ENCODE measurements at places on chromosomes 3 and 15.
A peak's percentile ranks its signal among the peaks of the same experiment; 100 is the strongest.

GRCh38 chr15:29133791-29134190, 135.8 kb downstream of the NSMCE3 start:
- peak; percentile 28 for DNase-seq

GRCh38 chr3:117398141-117398899, 688.7 kb downstream of the TUSC7 start:
- no peak for DNase-seq

DNA sequence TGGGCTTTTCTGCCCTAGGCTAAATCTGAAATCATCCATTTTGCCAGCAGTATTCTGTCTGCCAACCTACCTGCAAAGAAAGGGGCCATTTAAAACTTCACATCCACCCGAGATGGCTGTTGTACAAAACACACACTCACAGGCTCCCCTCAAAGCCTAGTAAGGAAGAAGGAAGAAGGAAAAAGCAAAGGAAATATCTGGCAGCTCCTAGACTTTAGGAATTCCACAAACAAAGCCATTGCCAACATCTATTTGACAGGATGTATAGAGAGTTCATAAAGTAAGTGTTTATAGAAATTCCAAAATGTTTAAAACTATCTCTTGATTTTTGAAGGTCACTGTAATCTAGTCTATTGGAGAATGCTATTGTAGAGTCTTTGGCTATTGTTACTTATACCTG, 91.9 kb upstream of the THBS1 start:
- no peak for DNase-seq

GRCh38 chr15:98804057-98804380, 155.7 kb downstream of the IGF1R start:
- DNase-seq: no peak

DNA sequence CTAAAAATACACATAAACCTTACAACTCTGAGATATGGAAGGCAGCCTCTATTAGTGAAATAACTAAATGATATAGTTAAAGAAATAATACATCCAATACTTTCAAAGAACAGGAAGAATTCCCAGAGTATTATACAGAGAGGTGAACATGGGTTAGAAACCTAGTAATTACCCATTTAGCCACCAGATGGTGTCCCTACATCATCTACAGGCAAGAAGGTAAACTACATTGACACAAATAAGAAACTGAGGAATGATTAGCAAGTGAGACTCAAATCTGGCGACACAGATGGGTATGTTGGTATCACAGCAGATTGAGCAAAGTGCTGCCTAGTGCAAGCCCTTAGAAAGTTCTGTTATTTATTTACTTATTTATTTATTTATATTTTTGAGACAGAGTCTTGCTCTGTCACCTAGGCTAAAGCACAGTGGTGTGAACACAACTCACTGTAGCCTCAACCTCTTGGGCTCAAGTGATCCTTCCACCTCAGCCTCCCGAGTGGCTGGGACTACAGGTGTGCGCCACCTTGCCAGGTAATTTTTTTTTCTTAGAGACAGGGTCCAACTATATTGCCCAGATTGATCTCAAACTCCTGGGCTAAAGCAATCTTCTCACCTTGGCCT, 28.2 kb downstream of the NEK4 start:
- no peak for DNase-seq

DNA sequence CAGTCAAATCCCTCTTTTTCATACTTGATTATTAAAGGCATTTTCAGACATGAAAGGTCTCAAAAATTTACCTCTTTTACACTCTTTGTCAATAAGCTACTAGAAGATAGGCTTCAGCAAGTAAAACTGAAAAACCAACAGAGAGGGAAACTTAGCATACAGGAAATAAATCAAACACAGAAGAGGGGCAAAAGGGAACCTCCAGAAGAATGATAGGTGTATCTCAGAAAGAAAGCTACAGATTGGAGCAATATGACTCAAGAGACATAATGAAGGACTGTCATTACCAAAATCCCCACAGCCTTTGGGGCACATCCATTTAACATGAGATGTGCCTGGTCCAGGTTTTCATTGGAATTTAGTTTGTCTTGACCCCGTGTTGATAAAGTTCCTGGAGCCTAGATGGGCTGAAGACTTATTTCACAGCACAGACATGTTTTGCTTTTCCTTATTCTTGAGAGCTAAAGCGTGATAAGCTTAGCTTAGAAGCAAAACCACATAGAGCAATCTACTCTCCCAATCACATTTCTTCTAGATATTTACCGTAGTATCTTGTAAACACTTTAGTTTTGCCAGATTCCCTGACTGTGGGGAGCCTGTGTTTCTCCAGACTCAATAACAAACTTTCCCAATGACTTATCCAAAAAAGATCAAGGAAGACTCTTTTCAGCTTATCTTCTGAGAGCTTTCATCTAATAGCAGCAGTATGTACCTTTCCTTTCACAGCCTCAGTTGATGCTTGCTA, 11.7 kb downstream of the LRRFIP2 start:
- no peak for DNase-seq

- DNase-seq: no peak
Observed at GRCh38 chr15:29747837-29748417, 74.3 kb downstream of the TJP1 start.

- no peak for DNase-seq
Observed at GRCh38 chr3:129020691-129021090, 19.6 kb downstream of the EFCC1 start.

DNA sequence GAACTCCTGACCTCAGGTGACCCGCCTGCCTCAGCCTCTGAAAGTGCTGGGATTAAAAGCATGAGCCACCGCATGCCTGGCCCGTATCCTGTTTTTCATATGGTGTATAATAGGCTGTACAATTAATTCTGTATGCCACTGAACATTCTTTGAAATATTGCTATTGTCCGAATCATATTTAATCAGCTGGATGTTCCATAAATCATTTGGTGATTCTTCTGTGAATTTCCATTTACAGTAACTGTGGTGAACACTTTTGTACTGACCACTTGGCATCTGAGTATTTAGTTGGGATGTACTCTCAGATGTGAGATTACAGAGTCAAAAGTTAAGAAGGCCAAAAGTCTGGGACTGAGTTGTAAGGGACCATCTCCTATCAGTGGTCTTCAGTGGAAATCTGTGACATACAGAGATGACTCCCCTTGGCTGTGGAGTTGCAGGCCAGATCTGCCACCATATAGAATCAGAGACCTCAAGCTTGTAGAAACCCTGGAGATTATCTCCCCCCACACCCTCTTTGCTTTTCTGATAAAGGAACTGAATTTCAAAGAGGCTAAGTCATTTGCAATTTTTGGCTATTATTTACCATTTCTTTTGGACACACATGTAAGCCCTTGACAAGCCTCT, 25.7 kb upstream of the DYNC1LI1 start:
- DNase-seq: no peak

- DNase-seq: no peak
Observed at GRCh38 chr15:31483986-31484951, 157.6 kb downstream of the KLF13 start.

GRCh38 chr3:72655131-72655551, 193.1 kb downstream of the SHQ1 start:
- DNase-seq: no peak

DNA sequence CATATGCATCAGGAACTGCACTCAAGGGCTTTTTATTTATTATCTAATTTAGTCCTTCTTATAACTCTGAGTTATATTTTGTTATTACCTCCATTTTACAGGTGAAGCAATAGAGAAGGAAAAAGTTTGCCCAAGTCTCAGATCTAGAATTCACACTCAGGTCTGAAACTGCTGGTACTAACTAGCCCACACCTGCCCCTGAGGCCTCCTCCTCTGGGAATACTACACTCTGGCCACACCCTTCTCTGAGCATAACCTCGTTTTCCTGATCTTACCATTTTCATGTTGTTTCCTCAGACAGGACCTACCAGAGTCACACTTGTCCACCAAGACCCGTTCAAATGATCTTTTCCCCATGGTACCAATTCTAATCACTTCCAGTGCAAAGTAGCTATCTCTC, 94.1 kb upstream of the CHRM5 start:
- DNase-seq: no peak

DNA sequence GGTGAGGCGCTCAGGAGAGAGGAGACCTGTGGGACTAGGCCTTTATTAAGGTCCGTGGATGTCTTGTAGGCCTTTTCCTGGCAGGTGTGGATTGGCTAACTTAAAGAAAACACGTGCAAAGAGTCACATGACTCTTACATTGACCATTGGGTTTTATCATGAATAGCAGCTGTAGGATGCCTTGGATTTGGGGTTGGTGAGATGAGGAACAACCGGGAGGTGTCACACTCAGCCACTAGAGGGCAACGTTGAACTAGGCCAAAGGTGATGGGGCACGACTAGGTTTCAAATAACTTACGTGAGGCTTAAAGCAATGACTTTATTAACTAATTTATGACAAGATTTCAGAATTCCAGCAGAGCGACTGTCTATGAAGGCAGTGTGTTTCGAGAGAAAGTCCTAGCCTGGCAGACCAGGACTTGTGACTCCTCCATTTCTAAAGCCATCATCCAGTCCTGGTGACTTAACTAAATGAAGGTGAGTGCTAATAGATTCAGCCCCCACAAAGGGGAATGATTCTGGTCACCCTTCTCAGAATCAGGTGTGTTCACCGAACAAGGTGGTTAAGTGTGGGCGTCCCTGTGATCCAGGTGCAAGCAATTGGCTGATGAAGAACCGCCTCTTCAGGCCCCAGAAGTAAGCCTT, 345.6 kb downstream of the MCTP2 start:
- DNase-seq: no peak

- DNase-seq: no peak
Observed at GRCh38 chr3:88940296-88940695, 167.1 kb upstream of the EPHA3 start.

GRCh38 chr3:126294211-126294808, 62.9 kb downstream of the KLF15 start:
- DNase-seq: no peak

DNA sequence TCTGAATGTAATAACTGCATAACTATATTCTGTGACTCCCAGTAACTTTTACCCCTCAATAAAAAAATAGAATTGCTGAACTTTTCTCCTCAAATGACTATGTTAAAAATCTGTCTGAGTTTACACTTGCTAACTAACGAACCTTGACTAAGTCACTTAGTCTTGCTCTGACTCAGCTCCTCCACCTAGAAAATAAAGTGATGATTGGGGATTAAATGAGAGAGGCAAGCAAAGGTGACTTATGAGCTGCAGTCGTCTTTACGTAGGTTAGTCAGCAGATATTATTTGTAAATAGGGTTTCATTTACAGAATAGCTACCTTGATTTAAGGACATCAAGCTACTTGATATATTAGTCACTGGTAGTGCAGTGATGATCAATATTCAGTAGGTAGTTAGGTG, 476.9 kb downstream of the MECOM start:
- no peak for DNase-seq

DNA sequence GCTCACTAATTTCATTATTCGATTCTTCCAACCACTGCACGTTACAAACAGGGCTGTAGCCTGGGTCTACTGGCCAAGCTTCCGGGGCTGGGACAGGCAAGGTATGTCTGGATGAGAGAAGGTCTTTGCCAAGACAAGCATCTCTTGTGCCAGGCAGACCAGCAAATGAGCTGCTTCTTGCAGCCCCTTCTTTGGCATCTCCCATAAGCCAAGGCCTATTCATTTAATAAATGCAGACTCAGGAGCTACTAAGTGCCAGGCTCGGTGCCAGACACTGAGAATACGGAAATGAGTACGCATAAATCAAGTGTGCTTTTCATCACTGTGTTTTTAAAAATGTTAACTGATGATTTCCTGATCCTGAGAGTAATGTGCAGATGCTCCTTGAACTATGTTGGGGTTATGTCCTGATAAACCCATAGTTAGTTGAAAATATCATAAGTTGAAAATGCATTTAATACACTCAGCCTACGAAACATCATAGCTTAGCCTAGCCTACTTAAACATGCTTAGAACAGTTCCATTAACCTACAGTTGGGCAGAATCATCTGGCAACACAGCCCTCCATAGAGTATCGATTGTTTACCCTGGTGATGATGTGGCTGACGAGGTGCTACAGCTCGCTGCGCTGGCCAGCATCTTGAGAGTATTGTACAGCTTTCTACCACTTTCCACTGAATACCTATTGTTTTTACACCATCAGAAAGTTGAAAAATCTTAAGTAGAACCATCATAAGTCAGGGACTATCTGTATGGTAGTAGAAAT, 135.0 kb upstream of the CTDSPL start:
- no peak for DNase-seq

DNA sequence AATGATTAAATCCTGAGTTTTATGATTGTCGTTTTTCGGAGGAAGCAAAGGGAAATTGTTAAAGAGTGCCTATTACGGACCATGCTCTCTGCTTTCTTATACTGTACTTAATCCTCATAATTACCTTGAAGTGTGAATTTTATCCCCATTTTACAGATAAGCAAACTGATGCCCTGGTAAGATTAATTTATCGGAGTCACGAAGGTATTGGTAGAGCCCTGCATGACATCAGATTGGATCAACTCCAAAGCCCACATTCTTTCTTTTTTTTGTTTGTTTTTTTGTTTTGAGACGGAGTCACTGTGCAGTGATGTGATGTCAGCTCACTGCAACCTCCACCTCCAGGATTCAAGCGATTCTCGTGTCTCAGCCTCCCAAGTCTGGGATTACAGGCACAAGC, 1.6 kb upstream of the GNB4 start:
- DNase-seq: no peak

GRCh38 chr3:142888099-142888480, 793 bp downstream of the PCOLCE2 start:
- no peak for DNase-seq

- DNase-seq: peak; percentile 61
Observed at GRCh38 chr3:112132975-112133448, at the start of gene GCSAM. GCSAM (minus strand) TSS chr3:112133248; CDS start chr3:112133120, 128 bp downstream.

DNA sequence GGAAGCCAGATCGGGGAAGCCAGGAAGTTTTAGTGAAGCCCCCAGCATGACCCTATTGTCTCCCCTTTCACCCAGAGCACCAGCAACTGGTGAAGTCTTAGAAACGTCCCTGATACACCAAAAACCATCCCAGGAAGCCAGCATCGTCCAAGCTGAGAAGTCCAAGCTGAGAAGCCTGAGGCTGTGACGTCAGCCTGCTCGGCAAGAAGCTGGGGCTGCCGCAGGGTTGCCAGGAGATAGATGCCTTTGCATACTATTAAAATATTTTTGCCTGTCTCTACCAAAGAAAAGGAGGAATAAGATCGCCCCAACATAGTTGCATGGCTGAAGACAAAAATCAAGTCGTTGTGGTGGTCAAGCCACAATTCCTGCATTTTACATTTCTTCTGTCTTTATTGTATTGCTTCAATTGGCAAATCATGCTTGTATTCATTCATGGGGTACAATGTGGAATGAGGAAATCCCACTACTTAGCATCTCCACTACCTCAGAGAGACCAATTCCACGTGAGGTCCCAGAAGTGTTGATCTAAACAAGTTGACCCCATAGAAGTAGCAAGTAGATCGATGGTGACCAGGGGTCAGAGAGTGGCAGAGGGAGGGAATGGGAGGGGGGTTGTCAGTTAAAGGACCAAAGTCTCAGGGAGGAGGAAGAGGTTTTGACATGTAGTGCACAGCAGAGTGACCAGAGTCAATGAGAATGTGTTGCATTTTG, 19.6 kb upstream of the EMC3 start:
- no peak for DNase-seq

GRCh38 chr15:77021803-77022381, 27.0 kb downstream of the PSTPIP1 start:
- DNase-seq: no peak

Measured in psoas muscle (tissue), 8 donors.